ENCODE measurements at places on chromosomes 7 and 10.

DNA sequence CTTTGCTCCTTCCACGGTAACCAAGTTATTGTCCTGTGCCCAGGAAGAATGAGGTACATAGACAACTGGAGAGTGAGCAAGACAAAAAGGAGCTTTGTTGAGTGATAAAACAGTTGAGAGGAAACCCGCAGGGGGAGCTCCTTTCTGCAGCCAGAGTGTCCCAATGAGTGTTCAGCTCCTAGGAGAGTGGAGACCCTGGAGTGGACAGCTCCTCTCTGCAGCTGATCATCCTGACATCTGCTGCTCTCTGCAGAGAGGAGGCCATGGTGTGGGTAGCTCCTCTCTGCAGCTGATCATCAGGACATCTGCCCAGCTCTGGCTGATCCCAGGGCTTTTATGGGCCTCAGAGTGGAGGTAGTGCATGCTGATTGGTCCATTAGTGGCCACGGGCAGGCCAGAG is 53.4 kb upstream of the PCDH15 start:
- no peak for DNase-seq

DNA sequence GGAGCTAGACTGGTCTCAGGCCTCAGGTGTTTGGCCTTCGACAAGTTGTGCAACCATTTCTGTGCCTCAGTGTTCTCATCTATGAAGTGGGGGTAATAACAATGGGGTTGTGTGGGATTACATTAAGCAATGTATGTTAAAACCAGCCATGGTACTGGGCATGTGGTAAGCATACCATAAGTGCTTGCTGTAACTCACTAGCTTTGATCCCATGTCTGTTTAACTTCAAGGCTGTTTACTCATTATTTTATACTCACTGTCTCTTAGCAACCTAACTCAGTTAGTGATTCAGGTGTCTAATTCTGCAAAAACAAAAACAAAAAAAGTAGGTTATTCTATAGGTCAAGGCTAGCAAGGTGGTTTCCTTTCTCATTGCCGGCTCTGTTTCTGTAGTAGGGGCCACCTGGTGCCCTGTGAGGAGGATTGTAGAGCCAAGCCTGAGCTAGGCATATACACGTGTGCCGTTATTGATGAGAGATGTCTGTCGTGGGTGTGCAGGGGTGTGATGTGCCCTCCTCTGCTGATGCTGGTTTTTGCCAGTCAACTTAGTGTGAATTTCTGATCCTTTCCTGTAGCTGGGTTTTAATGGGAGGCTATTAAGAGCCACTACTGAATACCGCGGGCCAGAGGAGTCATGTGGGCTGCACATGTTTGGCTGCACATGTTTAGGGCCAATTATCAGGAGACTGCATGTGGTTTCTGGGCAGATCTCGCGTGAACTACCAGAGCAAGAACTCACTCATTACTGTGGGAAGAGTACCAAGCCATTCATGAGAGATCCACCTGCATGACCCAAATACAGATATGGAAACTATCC is 56.2 kb downstream of the EEPD1 start:
- no peak for DNase-seq

- no peak for DNase-seq
These were observed 78.3 kb upstream of the SLC26A5 start for GRCh38 chr7:103524042-103524907.

GRCh38 chr10:79381804-79382221 is 34.5 kb downstream of the PPIF start:
- no peak for DNase-seq

DNA sequence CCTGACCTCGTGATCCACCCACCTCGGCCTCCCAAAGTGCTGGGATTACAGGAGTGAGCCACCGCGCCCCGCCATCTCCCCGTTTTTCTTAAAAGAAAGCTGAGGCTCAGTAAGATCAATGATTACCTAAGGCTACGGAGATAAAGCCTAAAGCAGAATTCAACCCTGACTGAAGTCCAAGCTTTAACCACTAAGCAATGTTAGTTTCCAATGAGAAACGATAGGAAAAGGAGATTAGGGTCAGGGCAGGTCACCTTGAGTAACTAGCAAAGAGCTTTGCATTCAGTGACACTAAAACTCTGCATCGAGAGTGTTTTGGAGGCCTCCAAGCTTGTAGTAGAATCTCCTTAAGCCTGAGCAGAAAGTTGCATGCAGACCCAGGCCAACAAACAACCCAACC is 17.6 kb upstream of the PRXL2A start:
- no peak for DNase-seq

- no peak for DNase-seq
These were observed 39.6 kb upstream of the ATP6V0A4 start for GRCh38 chr7:138837627-138838026.

Data from stimulated activated CD4-positive, alpha-beta T cell treated with anti-CD3 and anti-CD28 coated beads, Interleukin-2, amount 100 ng/mL, for 4 hours (primary cell).